ENCODE measurements at places on chromosomes 2 and 18. TPM values are rescaled to one million over a fixed set of nuclear protein-coding genes. Genes with fewer than 3 reads are reported as not detected.
A peak's percentile ranks its signal among the peaks of the same experiment; 100 is the strongest.

GRCh38 chr2:214902286-214902685 is 92.8 kb upstream of the BARD1 start:
- DNase-seq = no peak

GRCh38 chr18:55539240-55539639 is 48.8 kb downstream of the TCF4 start:
- DNase-seq = no peak

DNA sequence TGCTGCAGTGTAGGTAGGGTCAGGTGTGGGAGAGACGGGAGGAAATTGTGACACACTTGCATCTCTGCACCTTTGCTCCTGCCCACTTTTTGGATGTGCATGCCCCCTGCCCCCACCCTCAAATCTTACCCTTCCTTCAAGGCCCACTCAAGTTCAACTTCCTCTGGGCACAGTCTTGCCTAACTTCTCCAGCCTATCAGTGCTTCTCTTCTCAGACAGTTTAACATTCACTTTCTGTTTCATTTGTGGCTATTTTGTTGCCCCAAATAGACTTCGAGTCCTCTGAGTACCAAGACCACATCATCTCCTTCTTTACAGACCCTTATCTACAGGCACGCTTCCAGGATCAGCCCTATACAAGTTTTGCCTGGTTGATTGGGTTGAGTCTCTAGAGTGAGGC is 2.7 kb downstream of the ST8SIA5 start:
- no peak for DNase-seq

DNA sequence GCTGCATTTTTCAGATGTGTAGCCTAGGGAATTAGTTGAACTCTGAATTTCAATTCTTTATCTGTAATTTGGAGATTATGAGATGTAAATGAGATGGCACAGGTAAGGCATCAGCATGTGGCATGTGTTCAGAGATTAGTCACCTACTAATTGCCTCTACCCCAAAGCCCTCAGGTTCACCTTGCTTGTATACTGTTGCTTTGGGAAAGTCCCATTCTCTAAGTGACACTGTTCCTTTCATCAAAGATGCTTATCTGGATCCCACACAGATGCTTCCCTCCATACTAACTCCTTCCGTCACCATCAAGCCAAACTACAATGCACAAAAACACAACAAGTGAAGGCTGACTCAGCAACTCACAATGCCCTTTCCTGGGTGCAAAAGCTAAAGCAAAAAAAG is 143.7 kb downstream of the LRATD1 start:
- DNase-seq = no peak

GRCh38 chr18:59109375-59109774 is 30.3 kb upstream of the SEC11C start:
- peak; percentile 79 for DNase-seq

DNA sequence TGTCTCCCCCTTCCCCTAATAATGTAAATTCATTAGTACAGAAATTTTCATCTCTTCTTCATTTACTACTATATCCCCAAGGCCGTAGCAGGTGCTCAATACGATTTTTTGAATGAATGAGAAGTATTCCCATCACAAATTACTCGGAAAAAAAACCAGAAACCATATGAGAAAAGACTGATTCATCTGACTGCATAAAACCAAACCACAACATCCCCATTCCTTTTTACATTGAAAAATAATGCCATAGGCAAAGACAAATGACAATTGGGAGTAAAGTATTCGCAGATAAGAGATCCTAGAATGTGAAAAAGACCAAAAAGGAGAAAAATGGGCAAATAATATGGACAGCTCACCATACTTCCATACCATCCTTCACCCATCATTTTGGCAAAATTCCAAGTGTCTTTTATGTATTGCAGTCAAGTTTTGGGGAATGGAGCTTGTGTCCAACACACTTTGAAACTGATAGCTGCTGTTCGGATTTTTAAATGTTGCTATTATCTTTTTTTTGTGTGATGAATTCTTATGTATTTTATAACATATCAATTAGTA is 1.5 kb downstream of the ZC3H8 start:
- DNase-seq = no peak

DNA sequence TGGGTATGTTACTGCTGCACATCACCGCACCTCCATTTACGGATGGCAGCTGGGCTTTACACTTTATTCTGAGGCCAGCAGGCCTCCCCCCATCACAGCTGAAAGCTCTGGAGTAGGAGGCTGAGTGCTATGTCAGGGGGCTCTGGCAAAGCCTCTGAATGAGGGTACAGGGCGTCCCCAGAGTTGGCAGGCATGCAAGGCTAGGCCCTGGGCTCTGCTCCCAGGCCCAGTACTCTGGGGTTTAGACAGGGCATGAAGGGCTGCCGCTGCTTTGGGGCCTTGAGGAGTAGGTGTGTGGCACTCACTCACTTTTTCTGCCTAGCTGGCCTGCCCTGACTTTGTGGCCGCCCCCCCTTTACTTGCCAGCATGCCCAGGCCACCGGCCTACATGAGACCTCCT is 90.8 kb downstream of the WDSUB1 start:
- peak; percentile 60 for DNase-seq

GRCh38 chr18:14086458-14087231 is 45.6 kb downstream of the ZNF519 start:
- DNase-seq = peak; percentile 80

DNA sequence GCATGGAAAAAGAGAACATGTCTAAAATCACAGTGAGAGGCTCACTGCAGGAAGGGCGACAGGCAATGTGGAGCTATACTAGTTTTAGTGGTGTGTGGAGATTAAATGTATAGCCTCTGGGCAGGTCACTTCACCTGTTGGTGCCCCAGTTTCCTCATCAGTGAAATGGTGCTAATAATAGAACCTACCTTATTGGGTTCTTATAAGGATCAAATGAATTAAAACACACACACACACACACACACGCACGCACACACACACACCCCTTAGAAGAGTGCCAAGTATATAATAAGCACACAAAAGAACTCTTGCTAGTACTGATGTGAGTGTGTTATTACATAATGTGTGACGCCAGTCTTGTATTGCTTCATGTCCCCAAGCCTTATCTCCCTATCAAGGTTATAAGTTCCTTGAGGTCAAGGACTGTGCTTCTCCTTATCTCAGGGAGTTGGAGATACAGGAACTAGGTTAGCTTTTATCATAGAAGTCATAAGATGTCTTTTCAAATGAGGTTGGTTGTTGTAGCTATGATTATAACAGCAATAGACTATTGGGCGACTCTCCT is 98.0 kb upstream of the CXCR4 start:
- DNase-seq = no peak

GRCh38 chr18:50060822-50061221 is 134.1 kb downstream of the MYO5B start:
- DNase-seq = no peak

- DNase-seq = no peak
Observed at GRCh38 chr2:164642268-164642667, 21.0 kb upstream of the GRB14 start.

- DNase-seq = peak; percentile 82
Observed at GRCh38 chr2:46490521-46491141, 11.3 kb downstream of the TMEM247 start.

GRCh38 chr18:31241900-31242409 is 76.0 kb upstream of the DSG1 start:
- DNase-seq = peak; percentile 71

DNA sequence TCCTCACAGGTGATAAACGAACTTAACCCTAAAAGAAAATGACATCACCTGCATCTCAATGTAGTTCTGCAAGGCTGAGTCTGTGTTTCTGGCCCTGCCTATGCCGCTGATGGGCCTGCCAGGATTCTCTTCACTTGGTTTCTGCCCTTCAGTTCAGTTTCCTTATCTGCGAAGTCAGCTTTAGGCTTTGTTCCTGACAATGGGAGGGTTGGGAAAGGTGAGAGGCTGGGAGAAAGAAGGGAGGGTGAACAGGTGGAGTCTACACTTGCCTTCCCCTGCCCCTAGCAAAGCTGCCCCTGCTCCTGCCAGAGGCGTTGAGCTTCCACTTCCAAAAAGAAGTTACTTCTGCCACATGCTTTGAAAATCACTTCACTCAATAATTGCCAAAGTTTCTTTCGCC is 124.0 kb upstream of the APCDD1 start:
- DNase-seq = no peak

DNA sequence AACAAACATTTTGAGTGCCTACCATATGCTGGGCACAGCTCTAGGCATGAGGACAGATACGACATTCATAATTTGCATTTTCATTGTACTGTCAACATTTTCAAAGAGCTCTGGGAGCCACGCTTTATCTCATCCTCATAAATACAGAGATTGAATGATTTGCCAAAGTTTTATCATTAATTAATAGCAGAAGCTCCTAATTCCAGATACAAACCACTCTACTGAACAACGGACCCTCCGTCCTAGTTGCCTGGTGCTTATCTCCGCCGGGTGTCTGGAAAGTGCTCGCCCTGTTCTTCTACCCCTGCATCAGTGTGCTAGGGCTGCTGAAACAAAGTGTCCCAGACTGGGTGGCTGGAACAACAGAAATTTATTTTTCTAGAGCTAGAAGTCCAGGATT is 23.8 kb downstream of the SERTAD2 start:
- DNase-seq = no peak

GRCh38 chr2:181673173-181673572 is 7.1 kb downstream of the NEUROD1 start:
- no peak for DNase-seq

- DNase-seq = peak; percentile 71
Observed at GRCh38 chr2:106011380-106011779, 182.7 kb downstream of the UXS1 start.

GRCh38 chr2:235371018-235371417 is 122.8 kb upstream of the AGAP1 start:
- DNase-seq = no peak

- DNase-seq = no peak
Observed at GRCh38 chr2:157901325-157901724, 25.2 kb upstream of the ACVR1 start.

- no peak for DNase-seq
Observed at GRCh38 chr18:79241755-79242154, 154.0 kb upstream of the NFATC1 start.

DNA sequence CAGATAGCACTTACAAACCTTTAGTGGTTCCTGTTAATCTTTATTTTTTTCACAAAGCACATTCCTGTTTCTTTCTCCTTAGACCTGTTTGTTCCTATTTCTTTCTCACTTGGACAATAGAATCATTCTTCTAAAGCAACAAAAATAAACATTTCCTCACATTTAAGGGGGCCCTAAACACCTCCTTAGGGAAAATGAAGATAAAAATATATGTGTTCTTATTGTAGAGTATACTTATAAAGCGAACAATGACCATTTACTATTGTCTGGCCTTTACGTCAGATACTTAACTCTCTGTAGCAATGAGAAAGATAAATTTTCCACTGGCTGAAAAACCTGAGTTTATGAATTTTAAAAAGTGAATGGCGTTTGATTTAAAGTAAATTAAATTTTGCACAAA is 234.6 kb downstream of the TCF4 start:
- no peak for DNase-seq

DNA sequence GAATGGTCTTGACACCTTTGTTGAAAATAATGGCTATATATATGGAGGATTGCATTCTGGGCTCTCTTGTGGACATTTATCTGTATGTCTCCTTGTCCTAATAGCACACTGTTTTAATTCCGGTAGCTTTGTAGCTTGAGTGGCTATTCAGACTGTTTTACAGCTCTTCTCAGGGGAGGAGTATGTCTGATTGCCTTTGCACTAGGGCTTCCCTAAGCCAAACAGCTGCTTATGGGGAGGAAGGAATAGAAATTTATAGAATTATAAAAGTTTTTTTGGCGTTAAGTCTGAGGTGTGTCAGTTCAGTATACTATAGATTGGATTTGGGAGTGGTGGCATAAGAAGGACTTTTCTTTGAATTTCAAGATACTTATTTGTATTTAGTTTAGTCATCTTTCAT is 12.6 kb downstream of the SEH1L start:
- DNase-seq = peak; percentile 10

DNA sequence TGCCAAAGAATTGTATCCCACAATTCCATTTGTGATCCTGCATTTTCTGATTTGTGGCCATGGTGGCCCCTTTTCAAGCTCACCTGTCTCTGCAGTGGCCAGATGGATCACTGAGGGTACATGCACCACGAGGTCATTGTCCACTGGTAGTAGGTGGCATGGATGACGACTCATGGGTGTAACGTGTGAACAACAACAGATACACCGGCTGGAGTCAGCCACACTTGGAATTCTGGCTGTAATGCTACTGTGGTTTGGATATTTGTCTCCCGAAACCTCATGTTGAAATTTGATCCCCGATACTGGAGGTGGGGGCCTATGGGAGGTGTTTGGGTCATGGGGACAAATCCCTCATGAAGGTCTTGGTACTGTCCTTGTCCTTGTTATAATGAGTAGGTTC is 102.2 kb upstream of the TAF1B start:
- DNase-seq = no peak

- peak; percentile 53 for DNase-seq
Observed at GRCh38 chr2:117832905-117833613, 18.6 kb downstream of the DDX18 start.

DNA sequence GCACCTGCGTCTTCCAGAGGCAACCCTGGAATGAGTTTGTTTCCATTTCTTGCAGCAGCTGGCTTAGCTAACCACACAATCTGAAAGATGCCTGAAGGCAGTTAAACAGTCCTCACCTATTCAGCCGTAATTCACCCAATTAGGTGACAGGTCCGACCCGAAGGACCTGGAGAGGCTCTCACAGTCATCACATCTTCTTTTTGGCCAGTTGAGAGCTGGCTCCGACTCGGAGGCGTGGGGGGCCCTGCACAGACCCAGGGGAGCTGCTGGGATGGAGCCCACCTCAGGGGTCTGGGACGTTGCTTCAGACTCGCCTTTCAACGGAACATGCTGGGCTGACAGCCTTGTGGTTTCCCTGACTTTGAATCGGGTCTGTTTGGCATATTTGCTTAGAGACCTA is 187.3 kb downstream of the RTP5 start:
- DNase-seq = no peak

- no peak for DNase-seq
Observed at GRCh38 chr18:76554547-76555222, 59.6 kb upstream of the ZNF516 start.

DNA sequence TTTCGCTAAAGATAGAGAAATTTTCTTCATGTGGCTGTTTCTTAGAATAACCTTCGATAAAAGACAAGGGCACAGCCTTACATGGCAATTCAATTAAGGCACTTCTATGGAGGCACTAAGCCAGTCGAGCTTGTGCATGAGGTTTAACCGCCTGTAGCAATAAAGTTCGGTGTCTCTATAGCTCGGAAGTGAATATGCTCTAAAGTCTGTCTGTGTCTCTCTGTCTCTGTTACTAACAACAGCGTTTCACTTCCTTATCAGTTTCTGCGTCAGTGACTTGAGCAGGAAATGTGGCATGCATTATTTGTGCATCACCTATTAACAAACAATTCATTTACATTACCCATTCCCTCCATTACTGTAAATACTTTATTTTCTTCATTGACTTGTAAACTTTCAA is 365.1 kb upstream of the NETO1 start:
- no peak for DNase-seq

- DNase-seq = no peak
Observed at GRCh38 chr18:8787794-8788193, 82.4 kb downstream of the MTCL1 start.

- DNase-seq = peak; percentile 13
Observed at GRCh38 chr18:67133669-67134068, 382.9 kb downstream of the DSEL start.

EPB41L5 gene
- 40.3 TPM for total RNA-seq

GTF2A1L gene
- total RNA-seq = 5.0 TPM

DSC3 gene
- total RNA-seq = 67.4 TPM

ALPI gene
- total RNA-seq = not detected

DCDC2C gene
- total RNA-seq = not detected

UGT1A5 gene
- total RNA-seq = 0.51 TPM

SNTG2 gene
- total RNA-seq = 2.7 TPM

FOXD4L1 gene
- total RNA-seq = not detected

CPO gene
- total RNA-seq = 1.6 TPM

MYOM1 gene
- 662 TPM for total RNA-seq

SATB2 gene
- 23.1 TPM for total RNA-seq
